ENCODE measurements at places on chromosomes 16 and 17.

DNA sequence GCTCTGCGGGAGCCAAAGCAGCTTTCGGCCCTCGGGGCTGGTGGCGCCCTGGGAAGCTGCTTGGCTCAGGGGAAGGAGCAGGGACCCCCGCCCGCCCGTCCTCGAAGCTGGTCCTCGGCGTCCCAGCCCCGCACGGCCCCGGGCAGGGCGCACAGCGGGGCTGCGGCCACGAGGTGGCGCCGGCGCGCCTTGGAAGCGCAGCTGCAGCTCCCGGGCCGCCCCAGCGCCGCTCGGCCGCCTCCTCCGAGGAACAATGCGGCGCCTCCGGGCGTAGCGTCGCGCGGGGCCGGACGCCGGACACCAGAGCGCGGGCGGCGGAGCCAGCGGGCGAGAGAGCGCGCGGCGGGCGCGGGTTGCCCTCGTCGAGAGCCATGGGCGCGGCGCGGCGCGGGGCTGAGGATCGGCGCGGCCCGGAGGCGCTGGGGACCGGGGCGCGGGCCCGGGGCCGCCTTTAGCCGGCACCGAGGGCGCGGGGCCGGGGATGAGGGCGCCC is at the start of gene MGAT5B:
Gene MGAT5B, plus strand, starts transcription at position 229 of the 493 bp plus-strand sequence. CDS start 626 bp downstream, outside the sequence.
- DNase-seq = peak; percentile 98

DNA sequence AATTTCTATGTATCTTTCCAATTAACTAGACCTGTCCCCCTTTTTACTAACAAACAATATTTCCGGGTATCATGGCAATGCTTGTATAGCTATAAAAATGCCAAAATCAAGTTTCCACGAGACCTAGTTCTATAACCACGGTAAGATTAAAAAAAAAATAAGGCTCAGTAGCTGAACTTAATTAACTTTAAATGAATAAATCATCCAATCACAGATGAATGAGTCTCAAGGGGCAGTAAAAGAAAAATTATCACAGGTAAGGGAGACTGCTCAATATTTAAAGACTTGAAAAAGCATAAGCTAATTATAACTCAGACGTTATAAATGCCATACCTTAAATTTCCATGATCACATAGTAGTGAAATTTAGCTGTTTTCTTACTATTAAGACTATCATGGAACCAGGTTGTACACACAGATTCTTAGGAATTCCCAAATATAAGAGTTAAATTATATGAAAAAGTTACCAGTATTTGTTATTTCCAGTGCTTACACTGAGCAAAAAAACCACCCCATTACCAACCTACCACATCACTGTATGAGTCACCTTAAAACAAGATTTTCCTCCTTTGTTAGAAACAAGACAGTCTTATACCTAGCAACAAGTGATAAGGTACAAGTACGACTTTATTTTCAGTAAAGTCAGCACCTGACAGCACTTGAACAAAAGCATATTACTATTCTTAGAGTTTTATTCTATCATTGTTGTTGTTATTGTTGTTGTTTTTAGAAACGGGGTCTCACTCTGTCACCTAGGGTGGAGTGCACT is 20.6 kb downstream of the SSH2 start:
- DNase-seq = no peak

DNA sequence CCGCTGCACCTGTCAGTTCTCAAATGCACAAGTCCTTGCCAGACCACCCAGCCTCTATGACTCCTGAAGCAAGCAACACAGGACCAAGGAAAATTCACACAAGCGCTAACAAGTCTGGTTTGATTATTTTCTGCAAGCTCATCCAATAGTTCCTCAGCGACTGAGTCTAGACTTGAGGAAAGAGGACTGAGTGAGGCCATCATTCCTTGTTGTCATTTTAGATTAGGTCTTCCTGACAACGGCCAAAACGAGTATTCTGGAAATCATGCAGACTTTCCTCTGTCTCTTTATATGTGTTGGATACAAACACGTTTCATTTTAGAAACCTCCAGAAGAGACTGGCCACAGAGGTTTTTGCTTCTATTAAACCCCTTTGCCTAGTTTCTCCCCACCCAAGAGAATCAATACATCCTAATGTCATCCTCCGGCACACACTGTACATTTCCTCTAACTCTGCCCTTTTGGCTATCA is 561 bp downstream of the CCDC47 start:
- peak; percentile 22 for DNase-seq

GRCh38 chr17:18041776-18042175 is 2.6 kb downstream of the GID4 start:
- DNase-seq = no peak

GRCh38 chr16:55815320-55815719 is 17.6 kb downstream of the CES1 start:
- no peak for DNase-seq

DNA sequence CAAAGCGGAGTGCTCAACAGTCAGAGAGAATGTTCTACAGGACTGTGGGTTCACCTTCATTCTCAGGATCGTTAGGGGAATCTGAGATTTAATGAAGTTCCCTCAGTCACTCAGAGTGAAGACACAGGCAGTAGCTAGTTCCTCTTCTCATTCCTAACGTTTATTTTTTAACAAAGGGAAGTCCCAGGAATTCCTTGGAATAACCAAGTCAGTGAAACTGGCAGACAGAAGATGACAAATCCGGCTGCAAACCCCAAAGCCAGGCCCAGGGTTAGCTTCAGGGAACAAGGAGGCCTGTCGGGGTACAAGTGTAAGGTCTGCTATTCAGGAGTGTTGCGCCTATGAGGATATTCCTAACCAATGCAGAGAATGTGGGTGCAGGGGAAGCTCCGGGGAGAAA is 42.0 kb downstream of the COTL1 start:
- no peak for DNase-seq

DNA sequence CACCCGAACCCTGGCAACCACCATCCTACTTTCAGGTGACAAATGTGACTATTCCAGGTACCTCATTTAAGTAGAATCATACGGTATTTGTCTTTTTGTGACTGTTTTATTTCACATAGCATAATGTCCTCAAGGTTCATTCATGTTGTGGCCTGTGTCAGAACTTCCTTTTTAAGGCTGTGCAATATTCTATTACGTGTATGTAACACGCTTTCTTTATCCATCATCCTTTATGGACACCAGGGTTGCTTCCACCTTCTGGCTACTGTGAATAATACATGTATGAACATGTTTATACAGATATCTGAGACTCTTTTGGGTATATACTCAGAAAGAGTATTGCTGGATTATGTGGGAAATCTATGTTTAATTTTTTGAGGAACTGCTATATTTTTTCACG is 28.7 kb upstream of the RSL1D1 start:
- DNase-seq = no peak

DNA sequence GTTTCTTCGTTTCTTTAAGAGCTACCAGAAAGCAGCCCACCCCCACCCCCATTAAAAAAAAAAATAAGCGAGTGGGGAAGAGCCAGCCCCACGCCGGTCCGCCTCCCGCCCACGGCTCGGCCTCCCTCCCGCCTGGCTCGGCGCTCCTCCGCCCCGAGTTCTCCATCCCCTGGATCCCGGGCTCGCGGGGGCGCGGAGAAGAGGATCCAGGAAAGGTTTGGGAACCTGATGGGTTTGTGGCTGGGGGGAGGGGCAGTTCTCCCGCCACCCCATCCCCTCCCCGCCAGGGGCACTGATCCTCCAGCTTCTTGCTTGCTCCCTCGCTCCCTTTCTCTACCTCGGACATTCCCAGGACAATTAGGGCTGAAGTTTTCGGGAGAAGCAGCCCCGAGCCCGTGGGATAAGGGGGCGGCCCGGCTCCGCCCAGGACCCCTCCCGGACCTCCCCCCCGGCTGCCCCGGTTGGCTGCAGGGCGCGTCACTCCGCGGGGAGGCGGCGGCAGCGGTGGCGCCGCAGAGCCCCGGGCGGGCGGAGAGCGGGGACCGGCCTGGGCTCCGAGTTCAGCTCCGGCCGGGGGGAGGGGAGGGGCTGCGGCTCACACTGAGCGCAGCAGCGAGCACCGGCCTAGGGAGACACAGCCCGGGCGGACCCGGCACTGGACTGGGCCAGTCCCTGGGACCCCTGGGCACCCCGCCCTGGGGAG is 1.0 kb upstream of the SALL1 start:
- DNase-seq = peak; percentile 96

GRCh38 chr17:42337442-42337841 is 49.1 kb downstream of the STAT5A start:
- no peak for DNase-seq

All from neural progenitor cell (in vitro differentiated cells).